ENCODE measurements at places on chromosomes 12 and 14.
A peak's percentile ranks its signal among the peaks of the same experiment; 100 is the strongest.

DNA sequence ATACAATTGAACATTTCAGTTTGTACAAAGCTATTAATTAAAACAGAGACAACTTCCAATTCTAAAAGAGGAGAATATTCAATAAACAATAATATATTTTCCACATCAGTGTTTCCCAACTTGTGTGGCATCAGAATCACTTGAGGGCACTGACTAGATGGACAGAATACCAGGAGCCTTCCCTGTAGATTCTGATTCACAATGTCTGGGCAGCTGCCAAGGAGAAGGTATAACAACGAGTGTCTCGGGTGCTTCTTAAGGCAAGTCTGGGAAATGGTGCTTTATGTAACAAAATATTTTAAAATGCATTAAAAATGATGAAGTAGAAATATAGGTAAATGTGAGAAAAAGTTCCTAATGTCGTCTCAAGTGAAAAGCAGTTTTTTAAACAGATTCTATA, 26.2 kb downstream of the GALC start:
- DNase-seq, result no peak

DNA sequence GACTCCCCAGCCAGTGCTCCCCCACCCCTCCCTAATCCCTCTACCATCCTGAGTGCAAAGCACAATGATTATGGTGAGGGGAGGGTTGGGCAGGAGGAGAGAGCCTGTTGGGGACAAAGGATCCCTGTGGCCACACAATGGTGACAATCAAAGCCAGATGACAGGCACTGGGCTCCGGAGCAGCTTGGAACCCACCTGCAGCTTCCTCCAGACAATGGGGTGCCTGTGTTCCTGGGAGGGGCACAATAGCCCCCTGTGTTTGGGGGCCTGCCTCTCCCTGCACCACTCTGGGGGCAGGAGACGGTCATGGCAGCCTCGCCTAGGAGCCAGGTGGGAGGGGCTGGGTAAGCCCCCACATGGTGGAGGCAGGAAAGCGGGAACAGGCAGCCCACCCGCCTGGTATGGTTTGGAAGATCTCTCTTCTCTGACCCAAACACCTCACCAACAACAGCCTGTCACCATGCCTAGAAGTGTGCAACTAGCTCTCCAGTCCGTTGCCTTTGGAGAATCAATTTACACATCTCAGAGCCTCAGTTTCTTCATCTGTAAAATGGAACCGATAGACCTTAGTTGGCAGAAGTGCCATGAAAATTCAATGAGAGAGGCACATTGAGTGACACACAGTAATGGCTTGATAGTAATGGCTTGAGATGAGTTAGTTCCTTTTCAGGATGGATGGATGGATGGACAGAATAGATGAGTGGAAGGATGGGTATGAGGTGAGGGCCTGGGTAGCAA, 53.0 kb downstream of the MVK start:
- no peak for DNase-seq

DNA sequence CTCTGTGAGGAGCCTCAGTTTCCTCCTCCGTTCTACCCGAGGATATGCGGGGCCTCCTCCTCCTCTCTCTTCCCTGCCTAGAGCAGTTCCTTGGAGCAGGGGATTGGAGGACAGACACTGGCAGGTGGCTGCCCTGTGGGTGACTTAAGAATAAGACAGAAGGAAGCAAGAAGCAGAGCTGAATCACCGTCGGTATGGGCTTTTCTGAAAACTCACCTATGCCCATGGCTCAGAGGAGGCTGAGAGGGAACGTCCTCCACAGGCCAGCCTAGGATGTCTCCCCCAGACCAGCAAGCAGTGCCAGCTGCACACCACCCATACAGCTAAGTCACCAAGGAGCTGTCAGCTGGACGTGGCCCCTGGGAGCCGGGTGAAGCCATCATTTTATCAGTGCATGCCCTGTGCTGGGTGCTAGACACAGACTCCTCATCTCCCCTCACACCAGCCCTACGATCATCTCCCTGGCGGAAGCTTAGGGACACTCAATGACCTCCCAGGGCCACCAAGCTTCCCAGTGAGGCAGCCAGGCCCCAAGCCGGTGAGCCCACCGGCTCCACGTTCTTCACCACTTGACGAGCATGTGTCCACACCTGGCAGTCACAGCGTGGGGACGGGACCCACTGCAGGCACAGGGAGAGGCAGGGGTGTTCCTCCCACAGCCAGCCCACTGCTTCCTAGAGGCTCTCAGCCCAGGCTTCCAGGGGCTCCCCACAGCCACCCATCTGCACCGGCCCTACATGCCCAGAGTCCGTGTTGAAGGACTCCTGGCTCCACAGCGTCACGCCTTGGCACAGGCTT, 21.4 kb downstream of the ITPK1 start:
- no peak for DNase-seq

- DNase-seq, result no peak
Observed at GRCh38 chr14:35551081-35551480, 17.1 kb downstream of the INSM2 start.

DNA sequence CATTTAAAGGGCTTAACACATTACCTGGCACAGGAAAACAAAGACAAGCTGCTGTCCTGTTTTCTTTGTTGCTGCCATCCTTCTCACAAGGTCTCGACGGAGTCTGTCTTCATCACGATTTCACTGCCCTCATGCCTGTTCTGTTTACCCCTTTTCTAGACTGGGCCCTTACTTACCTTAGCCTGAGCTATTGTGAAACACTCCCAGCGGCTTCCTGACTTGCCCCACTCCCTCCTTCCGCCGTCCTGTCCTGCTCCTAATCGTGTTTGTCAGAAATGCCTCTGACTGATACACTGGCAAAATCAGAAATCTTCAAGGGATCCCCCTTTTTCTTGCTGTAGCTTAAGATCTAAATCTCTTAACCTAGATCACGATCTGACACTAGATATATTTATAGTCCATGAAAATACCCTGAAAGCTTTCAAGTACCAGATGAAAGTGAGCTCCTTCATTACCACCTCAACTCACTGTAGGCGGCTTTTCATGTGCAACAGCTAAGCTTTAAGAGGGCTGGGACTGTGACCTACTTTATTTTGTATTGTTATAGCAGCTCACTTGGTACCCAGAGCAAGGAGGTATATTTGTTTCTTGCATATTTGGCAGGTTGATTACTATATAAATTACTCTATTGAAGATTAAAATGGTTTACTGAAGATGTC, 32.1 kb downstream of the TECPR2 start:
- DNase-seq, result no peak

DNA sequence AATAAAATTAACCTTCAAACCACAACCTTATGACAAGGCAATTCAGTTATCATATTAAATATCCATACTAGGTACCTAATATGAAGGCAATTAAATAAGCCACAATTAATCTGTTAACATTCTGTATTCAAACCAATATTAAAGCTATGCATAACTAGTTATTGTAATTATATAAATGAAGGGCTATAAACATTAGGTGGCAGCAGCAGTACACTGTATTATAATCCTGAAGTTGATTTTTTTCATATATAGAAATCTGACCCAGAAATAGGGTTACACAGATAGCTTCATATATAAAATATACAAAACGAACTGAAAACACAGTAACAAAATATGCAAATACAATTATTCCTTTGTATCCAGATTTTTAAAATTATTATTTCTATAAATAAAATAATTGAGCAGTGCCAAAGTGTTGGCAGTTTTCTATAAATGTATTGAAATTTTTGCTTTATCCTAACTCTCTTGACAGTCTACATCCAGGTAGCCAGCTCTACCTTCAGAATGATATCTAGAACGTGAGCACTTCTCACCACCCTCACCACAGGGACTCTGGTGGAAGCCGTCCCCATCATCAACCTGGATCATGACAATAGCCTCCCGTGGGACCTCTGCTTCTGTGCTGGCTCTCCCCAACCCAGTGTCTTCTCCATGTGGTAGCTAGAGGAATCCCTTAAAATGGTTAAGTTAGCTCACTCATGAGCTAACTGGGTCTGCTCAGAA, 136.2 kb downstream of the MED13L start:
- no peak for DNase-seq

DNA sequence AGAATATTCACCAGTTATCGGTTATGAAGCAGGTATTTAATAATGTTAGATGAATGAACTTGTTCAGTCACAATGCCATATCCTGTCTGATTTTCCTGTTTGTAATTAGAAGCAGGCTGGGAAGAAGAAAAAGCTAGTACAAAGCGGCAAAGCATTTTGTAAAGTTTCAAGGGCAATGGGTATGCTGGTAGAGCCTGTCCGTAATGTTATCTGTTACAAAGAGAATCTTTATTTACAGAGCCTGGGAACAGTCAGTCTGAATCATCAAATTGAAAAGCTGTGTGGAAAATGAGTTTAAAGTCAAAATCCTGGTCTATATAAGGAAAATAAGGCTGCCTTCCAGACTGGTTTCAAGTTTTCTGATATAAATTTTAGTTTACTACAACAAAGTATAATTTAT, 40.5 kb downstream of the PARP11 start:
- DNase-seq, result no peak

DNA sequence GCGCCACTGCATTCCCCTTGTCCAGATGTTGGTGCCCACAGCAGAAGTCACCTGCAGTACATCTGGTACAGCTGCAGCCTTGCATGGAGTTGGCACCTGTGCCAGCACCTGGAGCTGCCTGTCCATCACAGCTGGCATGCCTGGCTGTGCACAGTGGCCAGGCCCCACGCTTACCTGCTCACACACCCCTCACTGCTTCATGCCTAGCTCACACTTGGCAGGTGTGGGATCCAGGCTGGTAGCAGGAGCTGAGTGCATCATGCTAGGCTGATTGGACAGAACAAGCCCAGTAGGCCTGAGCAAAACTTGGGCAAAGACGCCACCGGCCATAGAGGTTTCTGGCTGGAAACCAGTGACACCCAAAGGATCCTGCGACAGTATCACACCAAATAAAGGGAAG, 402.8 kb downstream of the FOXG1 start:
- no peak for DNase-seq

DNA sequence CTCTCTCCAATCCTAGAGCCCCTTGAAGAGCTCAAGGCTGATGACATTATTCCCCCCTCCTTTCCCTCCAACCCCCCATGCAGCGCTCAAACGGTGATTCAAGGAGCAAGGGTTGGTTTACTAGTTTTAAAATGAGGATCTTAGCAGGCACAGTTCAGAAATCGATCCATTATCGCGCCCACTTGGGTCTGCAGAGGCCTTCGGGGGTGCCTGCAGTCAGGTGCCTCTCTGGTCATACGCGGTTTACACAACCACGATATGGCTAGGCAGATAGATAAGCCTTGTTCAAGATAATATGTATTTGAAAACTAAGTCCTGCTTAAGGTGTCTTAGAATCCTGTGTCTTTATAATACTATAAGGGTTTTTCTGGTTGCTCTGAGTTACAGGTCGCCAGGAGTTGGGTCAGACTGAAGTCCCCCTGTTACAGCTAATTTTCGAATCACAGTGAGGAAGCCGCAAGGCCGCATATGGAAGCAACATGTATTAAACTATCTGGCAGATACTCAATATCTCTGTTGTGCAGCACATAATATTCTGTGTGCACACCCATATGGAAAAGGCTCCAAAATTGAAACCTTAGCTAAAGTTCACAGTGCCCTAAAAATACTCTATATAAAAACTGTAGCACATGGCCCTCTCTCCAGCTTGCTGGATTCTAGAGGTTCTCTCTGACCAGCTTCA, 10.0 kb downstream of the BHLHE41 start:
- no peak for DNase-seq

DNA sequence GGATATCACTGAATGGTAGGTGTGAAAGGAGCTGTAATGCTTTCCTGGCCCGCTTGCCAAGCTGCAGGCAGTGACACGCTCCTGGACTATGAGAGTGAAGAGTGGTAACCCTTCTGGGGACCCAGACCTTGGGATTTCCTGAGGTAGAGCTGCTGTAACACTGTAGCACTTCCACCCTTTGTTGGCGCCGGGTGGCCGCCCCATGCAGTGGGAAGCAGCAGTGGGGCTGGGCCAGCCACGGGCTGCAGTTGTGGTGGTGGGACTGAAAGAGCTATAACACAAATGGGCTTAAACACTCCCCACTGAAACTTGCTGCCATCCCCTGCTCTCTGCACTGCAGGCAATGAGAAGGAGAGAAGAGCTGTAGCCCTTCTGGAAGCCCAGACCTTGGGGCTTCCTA, 9.6 kb upstream of the FBXO33 start:
- DNase-seq, result no peak

- DNase-seq, result no peak
Observed at GRCh38 chr14:93780813-93781400, 7.4 kb downstream of the PRIMA1 start.

DNA sequence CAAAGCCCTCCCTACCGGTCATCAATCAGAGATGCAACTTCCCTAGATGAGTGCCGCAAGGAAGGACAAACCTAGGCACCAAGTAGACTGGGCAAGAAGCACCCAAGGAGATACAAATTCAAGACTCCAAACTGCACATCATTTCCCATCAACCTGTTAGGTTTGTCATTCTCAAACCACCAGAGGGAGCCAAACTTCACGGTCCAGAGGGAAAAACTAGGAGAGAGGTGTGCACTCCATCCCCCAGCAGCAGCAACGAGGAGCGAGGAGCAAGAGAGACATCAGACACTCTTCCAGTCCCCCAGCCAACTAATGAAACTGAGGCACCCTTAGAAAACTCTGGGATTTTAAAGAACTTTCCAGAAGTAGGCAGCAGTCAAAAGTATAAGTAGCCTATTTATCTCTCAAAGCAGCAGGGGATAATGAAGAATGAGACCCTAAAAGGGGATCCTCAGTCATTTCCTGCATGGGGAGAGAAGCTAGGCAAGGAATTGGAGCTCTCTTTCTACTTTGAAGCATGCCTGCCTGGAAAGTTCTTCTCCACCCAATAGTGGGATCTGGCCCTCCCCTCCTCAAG, 37.0 kb upstream of the NT5DC3 start:
- DNase-seq, result peak; percentile 73

DNA sequence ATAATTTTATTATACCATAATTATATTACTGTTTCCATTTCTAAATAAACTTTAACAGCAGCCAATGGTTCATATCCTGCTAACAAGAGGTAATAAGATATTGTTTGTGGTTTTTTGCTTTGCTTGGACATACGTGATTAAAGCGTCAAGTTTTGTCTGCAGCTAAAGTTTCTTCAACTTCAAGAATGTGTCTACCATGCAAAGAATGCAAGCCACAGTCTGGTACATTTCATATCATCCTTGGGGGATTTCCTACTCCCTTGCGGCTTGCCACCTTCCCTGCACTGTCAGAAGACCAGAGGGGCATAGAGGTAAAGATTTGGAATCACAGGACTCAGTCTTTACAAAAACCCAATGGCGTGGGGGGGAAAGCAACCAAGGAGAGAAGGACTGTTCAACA, 125.2 kb downstream of the MED13L start:
- no peak for DNase-seq

DNA sequence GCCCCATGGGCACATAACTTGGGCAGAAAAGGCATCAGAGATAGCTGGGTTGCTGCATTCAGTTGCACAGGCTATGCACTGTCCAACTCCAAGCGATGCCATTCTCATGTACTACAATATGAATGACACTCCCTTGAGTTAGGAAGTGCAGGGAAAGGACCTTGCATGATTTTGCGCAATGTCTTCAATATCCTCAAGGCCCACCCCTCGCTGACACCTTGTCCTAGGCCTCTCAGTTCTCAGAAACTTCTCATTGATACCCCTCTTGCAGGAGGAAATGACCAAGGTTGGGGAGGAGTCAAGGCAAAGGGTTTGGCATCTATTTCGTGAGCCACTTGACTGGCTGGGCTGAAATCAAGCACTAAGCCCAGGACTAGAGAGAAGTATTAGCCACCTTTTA, 70.4 kb downstream of the ARL6IP4 start:
- DNase-seq, result no peak
